Stimulated activated CD4-positive, alpha-beta T cell treated with anti-CD3 and anti-CD28 coated beads, Interleukin-2, amount 100 ng/mL, for 24 hours (primary cell): ENCODE measurements at places on chromosomes 7 and 10.
A peak's percentile ranks its signal among the peaks of the same experiment; 100 is the strongest.

DNA sequence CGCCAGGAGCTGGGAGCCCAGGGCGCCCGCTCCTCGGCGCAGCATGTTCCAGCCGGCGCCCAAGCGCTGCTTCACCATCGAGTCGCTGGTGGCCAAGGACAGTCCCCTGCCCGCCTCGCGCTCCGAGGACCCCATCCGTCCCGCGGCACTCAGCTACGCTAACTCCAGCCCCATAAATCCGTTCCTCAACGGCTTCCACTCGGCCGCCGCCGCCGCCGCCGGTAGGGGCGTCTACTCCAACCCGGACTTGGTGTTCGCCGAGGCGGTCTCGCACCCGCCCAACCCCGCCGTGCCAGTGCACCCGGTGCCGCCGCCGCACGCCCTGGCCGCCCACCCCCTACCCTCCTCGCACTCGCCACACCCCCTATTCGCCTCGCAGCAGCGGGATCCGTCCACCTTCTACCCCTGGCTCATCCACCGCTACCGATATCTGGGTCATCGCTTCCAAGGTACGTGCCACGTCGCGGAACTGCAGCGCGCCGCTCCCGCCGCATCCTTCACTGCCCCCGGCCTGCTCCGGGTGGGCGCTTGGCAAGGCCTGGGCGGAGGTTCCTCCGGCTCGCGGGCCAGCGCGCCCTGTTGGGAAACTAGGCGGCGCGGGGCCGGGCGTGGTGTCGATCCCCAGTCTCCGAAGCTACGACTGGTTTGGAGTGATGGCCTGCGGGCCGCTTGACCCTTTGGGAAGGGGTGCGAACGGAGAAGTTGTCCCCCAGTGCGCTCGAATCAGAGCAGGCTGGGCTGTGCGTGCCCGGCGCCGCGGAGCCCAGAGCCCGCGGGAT is 868 bp downstream of the EMX2 start:
- peak; percentile 60 for DNase-seq

DNA sequence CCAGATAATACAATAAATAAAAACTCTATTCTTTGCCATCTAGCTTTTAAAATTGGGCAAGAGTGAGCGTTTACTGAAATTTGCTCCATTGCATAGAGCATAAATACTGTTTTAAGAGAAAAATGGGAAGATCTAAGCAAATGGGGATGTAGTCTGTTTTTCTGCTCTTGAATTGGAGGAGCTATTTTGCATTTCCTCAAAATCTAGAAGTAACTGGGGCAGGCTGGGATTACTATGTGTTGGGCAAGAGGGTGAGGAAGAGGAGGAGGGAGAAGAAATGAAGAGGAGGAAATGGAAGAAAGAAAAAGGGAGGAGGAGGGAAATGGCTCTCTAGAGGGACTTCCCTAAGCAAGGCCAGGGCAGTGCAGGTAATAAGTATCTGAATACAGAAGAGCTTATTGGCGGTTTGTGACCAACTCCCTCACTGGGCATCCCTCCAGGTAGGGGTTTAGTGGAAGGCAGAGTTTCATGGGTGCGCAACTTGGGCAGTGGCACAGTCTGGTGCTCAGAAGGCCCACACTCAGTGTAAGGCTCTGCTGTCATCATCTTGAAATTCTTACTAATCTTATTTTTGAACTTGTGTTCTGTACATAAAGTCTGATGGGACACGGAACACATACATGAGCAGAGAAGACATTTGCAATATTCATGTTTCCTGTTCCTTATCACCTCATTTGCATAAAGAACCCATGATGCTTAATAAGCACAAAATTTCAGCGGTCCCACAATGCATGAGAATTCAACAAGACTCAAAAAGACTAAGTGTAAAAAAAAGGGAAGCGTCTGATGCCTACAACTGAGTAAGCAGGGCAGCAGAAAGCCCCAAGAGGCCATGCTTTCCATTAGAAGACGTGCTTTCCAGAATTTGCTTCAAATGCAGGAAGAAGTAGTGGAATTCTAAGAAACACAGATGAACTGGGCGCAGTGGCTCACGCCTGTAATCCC is 116.9 kb downstream of the EVX1 start:
- no peak for DNase-seq

- DNase-seq = no peak
Measured at GRCh38 chr7:87036985-87037384, 22.5 kb downstream of the ELAPOR2 start.

GRCh38 chr10:23088609-23089008 is 6.8 kb upstream of the MSRB2 start:
- no peak for DNase-seq

DNA sequence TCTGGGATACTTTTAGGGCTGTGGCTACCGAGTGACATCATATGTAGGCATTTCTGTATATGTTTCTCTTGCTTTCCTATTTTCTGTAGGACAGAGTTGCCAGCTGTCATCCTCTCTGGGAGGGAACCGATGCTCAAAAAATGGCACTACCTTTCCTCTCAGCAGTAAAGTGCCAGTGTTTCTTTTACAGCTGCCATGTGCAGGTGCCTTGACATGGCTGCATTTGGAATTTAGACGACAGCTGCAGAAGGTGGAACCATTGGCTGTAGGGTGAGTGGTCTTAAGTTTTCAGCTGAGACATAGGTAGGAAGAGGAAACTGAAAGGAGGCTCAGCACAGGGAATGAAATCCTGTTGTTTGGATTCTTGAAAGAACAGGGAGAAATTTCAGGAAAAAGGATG is 20.2 kb upstream of the RPA3 start:
- DNase-seq = no peak

GRCh38 chr7:72183835-72184234 is 228.3 kb downstream of the CALN1 start:
- DNase-seq = no peak

GRCh38 chr10:122852261-122852660 is 6.6 kb upstream of the CUZD1 start:
- DNase-seq = no peak

DNA sequence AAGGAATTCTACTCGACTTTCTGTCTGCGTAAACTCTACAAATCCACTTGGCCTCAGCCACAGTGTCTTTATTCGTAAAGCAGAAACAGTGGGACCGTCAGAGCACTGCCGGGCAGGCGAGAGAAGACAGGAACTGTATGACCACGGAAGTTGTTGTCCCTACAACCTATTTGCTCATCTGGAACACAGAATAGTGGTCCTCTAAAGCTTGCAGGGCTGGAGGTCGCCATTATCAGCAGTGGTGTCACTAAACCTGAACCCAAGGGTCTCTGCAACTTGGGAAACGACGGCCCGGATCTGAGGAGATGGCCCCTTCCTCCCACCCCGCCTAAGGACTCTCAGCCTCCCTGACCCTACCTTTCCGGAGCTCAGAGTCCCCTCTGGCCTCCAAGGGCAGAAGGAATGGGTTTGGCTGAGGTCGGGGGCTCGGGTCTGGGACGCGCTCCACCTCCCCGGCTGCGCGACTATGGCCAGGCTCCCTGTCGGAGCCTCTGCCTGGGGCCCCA is 442 bp downstream of the STYXL1 start:
- DNase-seq = no peak

DNA sequence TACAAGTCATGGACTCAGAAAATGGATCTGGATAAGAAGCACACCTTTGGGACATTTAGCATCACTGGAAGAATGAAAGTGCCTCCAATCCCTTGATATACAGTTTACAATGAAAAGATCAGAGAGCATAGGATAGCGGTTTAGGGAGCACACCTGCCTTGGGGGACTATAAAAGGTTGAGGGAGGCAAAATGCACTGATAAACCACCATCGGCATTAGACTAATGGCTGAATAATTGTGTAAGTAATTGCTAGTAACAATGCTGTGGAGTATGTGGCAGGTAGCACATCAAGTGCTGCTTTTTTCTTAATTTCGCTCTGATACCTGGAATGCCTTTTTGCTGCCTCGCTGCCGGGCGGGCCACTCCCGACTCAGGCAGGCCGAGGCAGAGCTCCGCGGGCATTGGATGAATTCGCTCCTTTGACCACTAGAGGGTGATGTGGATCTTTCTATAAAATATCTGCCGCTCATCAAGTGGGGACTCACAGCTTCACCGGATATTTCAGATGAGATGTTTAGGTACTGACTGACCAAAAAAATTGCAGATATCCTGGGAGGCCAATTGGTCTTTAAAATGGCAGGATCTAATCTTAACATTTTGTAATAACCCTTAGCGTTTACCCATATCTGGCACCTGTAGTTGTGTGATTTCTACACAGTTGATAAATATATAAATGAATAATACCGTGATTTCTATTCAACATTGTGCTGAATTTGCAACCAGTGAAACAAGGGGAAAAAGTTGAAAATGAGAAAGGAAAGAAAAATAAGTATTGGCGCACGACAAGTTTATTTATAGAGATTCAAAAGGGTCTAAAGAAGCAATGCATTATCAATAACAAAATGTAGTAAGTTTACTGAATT is 116.8 kb upstream of the PRSS1 start:
- DNase-seq = peak; percentile 56

GRCh38 chr10:61673360-61673759 is 10.6 kb downstream of the CABCOCO1 start:
- no peak for DNase-seq

GRCh38 chr7:128452552-128452951 is 3.1 kb upstream of the HILPDA start:
- DNase-seq = no peak

DNA sequence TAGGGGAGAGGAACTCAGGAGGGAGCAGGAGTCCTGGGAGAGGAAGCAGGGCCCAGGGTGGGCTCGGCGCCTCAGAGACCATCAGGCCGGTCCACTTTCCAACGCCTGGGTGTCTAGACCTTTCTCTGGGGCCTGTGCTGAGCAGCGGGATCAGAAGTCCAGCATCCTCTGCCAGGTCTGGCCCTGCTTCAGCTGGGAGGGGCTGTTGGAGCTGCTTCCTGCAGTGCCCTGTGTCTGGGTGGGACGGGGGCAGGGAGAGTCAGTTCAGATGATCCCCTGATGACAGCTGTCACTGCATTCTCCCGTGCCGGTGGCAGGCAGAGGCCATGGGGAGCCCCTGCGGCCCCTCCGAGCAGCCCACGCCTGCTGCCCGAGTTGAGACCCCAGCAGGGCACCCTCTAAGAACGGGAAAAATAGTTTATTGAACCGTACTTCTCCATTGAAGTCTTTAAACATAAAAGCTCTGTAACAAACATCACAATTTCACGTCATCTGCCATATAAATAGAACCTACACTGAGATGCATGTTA is 23.3 kb downstream of the AP5Z1 start:
- DNase-seq = no peak

- no peak for DNase-seq
Measured at GRCh38 chr7:135388616-135389015, 121.3 kb downstream of the CNOT4 start.

DNA sequence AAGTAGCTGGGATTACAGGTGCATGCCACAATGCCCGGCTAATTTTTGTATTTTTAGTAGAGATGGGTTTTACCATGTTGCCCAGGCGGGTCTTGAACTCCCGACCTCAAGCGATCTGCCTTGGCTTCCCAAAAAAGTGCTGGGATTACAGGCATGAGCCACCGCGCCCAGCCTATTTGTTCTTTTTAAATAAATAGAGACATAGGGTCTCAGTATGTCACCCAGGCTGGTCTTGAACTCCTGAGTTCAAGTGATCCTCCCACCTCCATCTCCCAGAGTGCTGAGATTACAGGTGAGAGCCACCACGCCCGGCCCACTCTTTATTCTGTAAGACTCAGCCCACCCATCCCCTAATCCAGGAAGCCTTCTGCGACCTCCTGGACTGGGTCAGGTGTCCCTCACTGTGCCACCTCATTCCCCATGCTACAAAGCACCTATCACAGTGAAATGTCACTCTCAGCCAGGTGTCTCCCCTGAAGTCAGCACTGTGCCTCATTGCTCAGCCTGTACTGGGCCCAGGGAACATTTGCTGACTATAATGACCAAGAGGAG is 2.8 kb downstream of the TMEM120A start:
- DNase-seq = no peak

DNA sequence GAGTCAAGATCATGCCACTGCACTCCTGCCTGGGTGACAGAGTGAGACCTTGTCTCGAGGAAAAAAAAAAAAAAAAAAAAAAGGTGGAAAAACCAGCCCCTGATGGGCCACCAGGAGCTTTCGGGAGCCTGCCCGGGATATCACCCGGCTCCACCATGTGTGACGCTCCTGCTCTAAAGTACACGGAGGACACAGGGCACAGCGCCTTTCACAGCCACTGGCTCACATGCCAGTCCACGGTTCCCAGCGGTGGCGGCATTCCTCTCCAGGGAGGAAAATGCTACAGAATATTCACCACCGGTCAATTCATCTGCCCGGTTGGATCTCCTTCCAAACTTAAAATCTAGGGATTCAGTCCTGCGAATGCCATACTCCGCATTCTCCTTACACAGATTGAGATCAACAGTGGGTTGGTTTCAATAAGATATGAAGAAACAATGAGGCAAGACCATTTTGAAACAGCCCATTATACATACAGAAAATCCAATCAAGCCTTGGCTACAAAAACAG is 81.2 kb downstream of the CTBP2 start:
- DNase-seq = no peak

GRCh38 chr7:135174941-135175340 is 4.4 kb upstream of the CYREN start:
- DNase-seq = no peak

- no peak for DNase-seq
Measured at GRCh38 chr10:24215196-24215595, 6.3 kb downstream of the KIAA1217 start.

DNA sequence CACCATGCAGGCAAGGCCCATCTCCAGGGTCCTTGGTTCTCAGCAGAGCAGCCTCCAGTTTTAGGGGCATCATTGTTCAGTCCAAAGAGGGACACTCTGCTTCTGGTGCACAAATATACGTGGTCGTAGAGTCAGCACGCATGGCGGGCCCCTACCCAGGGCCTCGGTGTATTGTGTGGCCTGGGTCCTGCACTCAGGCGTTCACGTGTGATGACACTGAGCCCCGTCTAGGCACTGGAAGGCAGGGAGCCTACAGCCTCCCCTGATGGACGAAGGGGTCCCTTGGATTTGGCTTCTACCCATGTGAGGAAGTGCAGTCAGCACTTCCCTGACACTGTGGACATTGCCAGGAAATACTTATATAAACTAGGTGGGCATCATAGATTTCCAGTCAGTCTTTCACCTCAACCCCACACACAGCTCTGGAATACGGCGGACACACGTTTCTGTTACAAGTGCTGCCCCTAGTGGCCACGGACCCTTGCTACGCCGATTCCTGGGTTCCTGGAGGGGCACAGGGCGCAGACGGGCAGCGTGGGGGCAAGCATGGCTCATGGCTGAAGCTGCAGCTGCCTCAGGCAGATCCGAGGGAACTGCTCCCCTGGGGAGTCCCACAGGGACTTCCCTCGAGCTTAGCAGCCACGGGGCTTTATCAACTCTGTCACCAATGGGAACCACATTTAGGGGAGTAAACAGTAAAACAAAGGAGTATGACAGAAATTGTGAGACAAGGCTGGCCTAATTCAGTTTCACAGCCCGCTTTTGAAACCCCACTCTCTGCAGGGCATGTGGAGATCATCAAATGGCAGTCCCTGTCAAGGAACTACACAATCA is 25.4 kb downstream of the AIFM2 start:
- peak; percentile 32 for DNase-seq

- no peak for DNase-seq
Measured at GRCh38 chr7:157418204-157419034, 81.6 kb downstream of the DNAJB6 start.
